Neural crest cell (in vitro differentiated cells): ENCODE measurements at places on chromosomes 12 and 14. TPM values are rescaled to one million over a fixed set of nuclear protein-coding genes. Genes with fewer than 3 reads are reported as not detected.
A peak's percentile ranks its signal among the peaks of the same experiment; 100 is the strongest.

DNA sequence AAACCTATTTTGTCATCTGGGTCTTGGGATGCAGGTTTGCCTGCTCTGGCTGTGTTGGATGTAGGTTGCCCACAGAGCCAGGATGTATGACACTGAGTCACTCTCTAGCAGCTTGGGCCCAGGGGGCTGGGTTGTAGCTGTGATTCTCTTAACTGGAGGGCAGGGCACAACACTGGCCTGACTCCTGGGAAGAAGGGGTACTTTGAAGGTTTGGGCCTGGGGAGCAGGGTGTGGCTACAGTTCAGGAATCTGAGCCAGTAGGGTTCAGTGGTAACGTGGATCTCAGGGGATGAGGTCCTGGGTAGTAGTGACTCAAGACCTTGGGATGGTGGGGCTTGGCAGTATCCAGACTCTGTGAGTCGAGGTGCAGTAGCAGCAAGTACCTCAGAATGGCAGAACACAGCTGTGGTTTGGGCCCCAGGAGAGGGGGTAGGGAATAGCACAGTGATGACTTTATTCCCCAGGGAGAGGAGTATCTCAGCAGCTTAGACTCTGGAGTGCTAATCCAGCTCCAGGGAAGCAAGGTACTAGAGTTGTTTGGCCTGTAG is 25.7 kb downstream of the TBC1D15 start:
- DNase-seq, result no peak

GRCh38 chr14:33704481-33704880 is 246.4 kb downstream of the EGLN3 start:
- DNase-seq, result no peak

GRCh38 chr12:100553936-100554335 is 19.5 kb upstream of the GAS2L3 start:
- DNase-seq, result no peak

- no peak for DNase-seq
Observed at GRCh38 chr12:67137256-67137655, 131.9 kb upstream of the CAND1 start.

- DNase-seq, result no peak
Observed at GRCh38 chr12:58419905-58420304, 478.5 kb downstream of the ATP23 start.

- DNase-seq, result no peak
Observed at GRCh38 chr12:71152851-71153250, 4.9 kb downstream of the TSPAN8 start.

DNA sequence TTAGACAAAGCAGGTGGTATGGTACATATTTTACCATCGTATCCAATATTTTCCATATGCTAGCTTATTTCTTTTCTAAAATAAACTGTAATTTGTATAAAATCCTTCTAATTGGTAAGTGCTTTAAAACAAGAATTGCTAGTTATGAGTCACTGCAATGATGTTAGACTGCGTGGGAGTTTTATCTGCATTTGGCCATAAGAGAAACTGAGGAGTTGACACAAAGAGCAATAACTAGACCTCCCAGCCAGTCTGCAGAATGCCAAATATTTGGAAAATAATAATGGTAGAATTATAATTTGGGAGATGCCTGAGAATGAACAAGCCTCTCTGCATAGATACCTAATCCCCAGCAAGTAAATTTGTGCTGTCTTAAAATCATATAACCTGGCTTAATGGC is 61.7 kb upstream of the PTPRR start:
- DNase-seq, result no peak

GRCh38 chr14:42011221-42011620 is 404.5 kb downstream of the LRFN5 start:
- DNase-seq, result no peak

DNA sequence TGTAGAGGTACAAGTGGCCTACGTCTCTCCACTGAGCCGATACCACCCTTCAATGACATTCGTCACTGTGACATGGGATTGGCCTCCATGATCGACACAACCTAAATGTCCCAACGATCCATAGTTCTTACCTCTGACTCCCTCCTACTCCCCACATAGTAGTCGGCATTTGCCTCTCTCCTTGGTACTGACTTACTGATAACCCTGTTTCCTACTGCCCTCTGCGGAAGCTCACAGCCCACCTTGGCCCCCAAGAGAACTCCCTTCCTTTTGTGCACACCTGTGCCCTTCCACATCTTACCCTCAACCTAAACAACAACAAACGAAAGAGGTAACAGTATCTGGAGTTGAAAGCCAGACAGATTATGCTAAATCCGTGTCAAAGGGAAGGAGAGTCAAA is 23.9 kb downstream of the VSX2 start:
- DNase-seq, result no peak

DNA sequence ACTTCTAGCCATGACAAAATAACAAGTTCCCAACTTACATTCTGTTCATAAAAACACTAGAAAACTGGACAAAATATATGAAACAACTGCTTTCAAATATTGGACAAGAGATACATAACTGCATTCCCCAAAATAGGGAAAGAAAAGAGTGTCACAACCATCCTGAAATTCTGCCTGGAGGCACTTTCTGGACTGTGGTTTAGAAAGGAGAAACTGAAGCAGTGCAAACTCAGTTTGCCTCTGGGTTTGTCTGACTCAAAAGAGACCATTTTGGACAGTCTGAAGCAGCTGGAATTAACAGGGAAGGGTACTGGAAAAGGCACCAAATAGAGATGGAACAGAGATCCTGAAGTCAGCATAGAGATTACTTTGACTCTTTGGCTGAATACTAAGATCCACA is 11.3 kb upstream of the SYT1 start:
- DNase-seq, result no peak

DNA sequence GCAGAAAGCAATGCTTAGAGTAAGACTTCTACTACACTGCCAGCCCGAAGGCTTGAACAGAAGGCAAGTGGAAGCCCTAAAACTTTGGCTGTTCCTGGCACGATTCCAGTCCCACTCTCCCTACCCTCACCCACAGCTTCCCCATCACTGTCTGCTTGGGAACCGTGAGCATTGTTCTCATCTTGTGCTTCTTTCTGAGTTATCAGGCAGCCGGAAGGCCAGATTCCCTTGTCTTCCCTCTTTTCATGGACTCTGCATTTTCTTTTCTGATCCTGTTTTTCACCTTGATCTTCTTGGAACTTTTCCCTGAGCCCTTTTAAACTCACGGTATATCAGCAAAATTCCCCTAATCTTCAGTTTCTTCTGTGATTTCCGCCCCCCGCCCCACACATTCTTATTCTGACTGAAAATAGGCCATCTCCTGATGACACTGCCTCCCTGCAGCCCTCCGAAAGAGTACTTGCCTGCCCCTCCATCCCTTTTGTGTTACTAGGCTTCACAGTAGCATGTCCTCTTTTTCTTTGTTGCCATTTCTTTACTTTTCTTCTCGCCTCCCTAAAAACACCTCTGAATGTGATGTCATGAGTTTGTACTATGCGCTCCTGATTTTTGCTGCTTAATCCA is 29.9 kb downstream of the RCOR1 start:
- no peak for DNase-seq

- no peak for DNase-seq
Observed at GRCh38 chr14:52111583-52111982, 42.7 kb upstream of the NID2 start.

GRCh38 chr14:58298477-58299400 is at the start of gene ARID4A:
Gene ARID4A (plus strand): TSS chr14:58298555. CDS start chr14:58299855, 1,300 bp downstream.
- DNase-seq, result peak; percentile 59

DNA sequence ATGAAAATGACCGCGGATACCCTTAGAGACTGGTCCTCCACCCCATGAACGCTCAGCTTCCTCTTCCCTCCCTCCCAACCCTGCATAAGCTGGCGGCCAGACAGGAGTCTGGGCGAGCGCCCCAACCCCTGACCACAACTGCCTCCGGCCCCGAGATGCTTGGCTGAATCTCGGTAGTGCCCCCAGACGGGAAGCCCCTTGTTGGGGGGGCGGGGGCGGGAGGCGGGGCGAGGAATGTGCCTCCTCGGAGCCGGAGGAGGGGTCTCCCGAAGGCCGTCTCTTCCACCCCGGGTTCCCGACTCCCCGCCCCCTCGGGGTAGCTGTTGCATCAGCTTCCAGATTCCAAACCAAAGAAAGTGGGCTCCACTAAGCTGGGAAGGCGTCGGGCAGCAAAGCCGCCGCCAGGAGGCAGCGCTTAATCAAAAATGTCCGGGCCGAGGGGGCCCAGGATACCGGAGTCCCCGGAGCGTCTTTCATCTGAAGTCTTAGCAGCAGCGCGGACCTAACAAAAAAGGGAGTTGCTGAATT is 7.1 kb upstream of the MRPL52 start:
- peak; percentile 79 for DNase-seq

DNA sequence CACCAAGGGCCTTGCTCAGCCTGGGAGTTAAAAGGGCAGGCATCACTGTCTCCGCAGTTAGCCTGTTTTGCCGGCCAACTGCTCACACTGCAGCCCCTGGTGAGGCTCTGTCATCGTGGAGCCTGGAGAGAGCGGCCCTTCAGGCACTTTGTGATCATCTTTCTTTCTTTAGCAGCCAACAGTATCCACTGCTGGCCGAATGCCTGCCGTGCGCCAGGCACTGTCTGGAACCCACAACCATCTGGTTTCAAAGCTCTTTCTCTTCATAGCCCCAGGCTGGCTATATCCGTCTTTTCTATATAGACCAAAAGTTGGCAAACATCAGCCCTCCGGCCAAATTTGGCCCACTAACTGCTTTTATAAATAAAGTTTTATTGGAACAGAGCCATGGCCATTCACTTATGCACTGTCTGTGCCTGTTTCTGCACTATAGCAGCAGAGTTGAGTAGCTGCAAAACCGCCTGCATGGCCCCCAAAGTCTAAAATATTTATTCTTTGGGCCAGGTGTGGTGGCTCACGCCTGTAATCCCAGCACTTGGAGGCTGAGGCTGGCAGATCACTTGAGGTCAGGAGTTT is 29.5 kb downstream of the SLC8B1 start:
- DNase-seq, result no peak

- DNase-seq, result no peak
Observed at GRCh38 chr14:52029881-52030280, 39.0 kb downstream of the NID2 start.

GRCh38 chr12:54654926-54655325 is 6.8 kb upstream of the DCD start:
- no peak for DNase-seq

DNA sequence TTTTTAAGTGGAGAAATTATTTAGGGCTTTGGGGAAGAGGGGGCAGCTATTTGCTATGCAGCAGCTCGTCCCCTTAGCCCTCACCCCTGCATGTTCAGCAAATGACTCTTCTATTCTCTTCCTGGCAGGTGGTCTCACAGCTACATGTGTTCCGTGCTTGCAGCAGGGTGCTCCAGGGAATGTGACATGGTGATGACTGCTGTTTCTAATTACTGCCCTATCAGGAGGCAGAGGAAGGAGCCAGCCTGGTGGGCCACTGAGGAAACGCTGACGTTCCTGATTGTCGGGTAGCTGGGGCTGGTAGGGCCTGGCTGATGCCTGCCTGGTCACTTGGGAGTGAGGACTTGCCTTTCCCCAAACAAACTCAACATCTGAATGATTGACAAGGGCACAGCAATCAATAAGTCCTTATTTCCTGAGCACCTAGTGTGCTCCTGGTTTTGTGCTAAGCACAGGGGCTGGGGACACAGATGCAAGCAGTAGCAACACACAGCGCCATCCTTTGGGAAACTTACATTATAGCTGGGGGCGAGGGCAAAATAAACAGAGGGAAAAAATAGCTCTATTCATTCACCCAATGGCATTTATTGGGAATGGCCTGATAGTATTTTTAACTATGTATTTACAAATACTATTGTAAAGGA is 377.8 kb downstream of the FUT8 start:
- DNase-seq, result no peak

GRCh38 chr12:88437226-88437625 is 143.0 kb downstream of the KITLG start:
- DNase-seq, result no peak

GRCh38 chr12:92551853-92552397 is 150.9 kb upstream of the PLEKHG7 start:
- no peak for DNase-seq

DNA sequence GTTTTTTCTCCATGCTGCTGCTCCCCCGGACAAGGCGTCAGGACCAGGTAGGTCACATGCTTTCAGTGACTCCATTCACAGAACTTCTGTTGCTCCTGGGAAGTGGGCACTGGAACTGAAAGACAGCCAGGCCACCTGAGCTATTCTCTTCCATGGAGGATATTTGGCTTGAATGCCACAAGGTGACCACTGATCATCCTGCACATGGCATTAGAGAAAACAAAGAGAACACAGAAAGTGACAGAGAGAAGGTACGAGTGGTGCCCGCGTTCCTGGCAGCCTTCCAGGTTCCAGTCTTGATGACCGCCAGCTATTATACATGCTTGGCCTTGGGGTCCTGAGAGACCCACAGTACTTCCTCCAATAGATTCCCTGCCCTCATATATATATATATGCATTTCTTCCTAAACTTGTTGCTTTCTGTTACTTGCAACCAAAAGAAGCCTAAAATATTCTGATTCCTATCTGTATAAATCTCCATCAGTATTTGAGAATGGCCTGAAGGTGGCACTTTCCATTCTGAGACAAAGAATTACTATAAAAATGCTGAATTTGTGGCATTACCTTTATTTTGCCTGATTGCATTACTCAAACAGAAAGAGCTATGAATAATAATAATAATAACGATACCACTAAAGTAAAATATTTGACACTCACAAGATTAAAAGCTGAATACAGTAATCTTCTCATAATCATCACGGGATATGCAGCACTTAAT is 174.9 kb downstream of the FOXN3 start:
- no peak for DNase-seq

DNA sequence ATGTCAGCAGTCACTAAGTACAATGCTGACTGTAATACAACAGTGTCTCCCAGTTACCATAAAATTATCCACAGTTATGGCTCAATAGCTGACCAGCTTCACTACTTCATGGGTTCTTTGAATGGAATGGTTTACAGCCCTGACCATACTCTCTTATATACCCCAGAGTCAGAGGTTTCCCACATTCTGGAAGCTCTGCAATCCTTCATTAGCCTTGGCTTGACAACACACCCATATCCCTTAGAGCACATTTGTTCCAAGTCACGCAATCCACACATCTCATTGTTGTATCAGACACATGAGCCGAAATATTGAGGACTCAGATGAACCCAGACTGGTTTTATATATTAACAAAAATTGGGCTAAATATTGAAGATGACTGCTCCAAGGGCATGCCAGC is 209.4 kb upstream of the PLXNC1 start:
- DNase-seq, result no peak

The ERO1A gene
- 38.7 and 44.1 TPM in 2 replicates for total RNA-seq

The PHETA1 gene
- total RNA-seq, result 34.2 and 34.8 TPM in 2 replicates

The TPPP2 gene
- not detected in 2 replicates for total RNA-seq

The SGPP1 gene
- 11.5 and 11.8 TPM in 2 replicates for total RNA-seq

The CIROP gene
- not detected in 2 replicates for total RNA-seq

The BMP4 gene
- 1.1 and 1.3 TPM in 2 replicates for total RNA-seq

The TROAP gene
- total RNA-seq, result 88.0 and 91.2 TPM in 2 replicates

The PTPRQ gene
- total RNA-seq, result not detected in 2 replicates

The SPX gene
- total RNA-seq, result 0.19 and 0.36 TPM in 2 replicates

The PAX9 gene
- not detected in 2 replicates for total RNA-seq

The OR4E2 gene
- not detected in 2 replicates for total RNA-seq

The MGP gene
- total RNA-seq, result not detected in 2 replicates

The NPAS3 gene
- 18.2 and 21.1 TPM in 2 replicates for total RNA-seq

The GLIPR1 gene
- 0.36 and 0.84 TPM in 2 replicates for total RNA-seq
